ENCODE measurements at places on chromosomes 11 and 22.

DNA sequence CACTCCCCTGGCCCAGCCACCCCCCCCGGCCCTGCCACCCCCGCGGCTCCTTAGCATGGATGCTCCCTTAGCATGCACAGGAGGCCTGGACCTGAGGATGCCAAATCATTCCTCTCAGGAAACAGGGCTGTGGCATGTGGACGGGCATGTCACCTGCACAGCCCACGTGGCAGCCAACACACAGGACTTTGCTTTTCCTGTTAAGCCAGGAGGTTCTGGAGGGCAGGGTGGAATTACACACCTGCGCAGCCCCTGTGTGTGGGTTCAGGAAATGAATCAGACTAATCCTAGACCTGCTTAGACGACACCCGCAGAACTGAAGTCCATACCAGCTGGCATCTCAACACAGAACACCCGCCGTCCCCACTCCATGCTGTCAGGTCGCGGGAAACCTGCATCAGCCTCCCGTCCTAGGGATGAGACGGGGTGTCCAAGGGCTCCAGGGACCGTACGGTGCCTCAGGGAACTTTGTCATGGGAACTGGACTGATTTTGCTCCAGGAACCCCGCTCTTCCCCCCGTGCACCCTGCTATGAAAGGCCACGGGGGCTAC is 10.2 kb downstream of the CERK start:
- no peak for DNase-seq

DNA sequence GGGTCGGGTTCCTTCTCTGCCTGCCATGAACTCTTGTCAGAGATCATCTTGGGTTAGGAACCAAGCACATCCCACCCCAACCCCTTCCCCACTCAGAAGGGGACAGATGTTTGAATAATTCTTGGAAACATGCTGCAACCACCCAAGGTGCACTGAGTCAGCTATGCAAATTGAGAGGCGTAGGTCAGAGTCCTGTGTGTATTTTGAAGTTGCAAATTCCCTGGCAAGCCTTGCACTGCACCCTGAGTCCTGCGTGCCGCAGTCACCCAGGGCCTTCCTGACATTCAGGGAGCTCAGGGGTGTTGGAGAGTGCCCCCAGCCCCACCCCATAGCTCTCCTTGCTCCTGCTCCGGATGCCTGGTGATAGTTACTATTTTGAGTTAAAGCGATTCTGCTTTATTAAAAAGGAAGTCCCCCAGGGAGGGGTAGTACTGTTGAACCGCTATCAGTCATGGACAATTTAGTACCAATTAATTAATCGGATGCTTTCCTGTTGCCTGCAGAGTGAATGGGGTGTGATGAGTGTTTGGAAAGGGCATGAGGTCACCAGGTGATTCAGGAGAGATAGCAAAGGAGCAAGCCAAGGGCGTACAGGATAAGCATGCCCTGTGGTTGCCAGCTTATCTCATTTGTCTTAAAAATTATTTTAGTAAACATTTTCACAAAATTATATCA is 123.7 kb downstream of the GRIK4 start:
- DNase-seq = no peak

DNA sequence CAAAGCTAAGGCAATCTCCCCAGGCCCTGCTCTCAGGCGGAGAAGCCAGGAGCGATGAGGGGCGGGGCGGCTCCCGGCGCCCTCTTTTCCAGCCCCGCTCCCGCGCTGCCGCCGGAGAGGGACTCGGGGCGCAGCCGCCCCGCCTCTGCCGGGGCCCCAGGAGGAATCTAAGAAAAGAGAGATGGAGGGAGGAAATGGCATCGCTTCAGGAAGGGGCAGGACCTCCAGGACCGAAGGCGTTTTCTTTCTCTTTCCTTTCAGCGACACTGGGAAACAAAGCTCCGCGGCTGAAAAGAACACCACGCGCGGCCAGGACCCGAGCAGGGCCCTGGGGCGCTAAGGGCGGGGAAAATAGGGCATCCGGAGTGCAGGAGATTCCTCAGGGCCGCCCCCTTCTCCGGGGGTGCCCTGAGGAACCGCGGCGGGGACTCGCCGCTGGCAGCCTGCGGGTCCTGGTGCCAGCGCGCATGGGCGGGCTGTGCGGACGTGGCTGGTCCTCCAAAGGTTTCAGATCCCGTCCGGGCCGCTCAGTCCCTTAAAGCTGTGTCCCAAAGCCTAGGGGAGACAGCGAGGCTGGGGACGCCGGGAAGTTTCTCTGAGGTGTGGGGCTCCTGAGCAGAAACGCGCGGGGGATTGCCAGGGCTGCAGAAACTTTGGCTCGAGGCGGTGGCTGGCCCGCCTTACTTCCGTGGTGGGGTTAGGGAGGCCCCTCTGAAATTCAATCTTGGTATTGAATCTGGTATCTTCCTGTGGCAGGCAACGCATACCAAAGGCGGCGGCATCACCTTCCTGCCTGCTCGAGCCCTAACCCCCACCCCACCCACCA is 2.8 kb upstream of the BSX start:
- DNase-seq = no peak

DNA sequence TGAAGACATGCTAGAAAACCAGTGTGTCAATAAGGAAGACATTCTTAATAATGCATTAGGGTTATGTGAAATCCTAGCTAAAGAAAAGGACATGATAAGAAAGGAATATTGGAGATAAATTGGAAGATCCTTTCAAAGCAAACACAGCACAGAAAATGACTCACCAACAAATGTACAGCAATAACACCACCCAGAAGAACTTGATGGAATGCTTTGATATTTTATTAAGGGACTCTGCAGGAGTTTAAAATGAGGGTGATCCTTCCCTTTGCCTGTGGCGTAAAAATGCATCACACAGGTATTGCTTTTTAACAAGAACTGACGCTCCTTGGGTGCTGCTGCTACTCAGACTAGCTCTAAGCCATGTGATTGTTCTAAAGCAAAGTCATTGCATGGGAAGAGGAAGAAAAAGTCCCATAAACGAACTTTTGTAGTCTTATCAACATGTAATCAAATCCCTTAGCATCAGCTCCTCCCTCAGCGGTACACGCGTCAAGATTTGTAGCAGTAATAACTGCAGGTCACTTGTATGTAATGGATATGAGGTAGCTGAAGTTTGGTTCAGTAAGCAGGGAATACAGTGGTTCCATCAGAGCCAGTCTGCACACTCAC is 48.4 kb upstream of the EED start:
- DNase-seq = no peak

- no peak for DNase-seq
These were observed 3.5 kb downstream of the CD151 start for GRCh38 chr11:836274-836673.

GRCh38 chr11:10114593-10115404 is 179.2 kb downstream of the SBF2 start:
- DNase-seq = no peak

GRCh38 chr11:85685820-85686459 is at the start of gene CCDC89:
Gene CCDC89, minus strand, starts transcription at chr11:85686195. Its CDS starts 65 bp downstream, at chr11:85686130.
- no peak for DNase-seq

DNA sequence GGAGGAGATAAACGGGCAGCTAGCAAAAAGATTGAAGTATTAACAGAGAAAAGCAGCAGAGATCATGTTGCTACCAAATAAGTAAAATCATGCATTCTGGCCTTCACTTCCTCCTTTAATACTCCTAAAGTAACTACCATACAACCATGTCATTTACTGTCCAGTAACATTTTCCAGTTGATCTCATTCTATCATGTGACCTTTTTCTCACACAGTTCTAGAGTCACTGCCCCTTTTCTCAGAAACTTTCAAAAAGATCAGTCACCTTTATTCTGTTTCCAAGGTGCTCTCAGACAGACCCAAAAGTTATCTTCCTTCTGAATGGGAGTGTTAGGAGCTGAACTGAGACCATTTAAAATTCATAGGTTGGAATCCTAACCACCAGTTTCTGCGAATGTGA is 984.4 kb downstream of the FAM181B start:
- no peak for DNase-seq

- DNase-seq = no peak
These were observed 100.4 kb upstream of the DDI1 start for GRCh38 chr11:103936059-103936458.

DNA sequence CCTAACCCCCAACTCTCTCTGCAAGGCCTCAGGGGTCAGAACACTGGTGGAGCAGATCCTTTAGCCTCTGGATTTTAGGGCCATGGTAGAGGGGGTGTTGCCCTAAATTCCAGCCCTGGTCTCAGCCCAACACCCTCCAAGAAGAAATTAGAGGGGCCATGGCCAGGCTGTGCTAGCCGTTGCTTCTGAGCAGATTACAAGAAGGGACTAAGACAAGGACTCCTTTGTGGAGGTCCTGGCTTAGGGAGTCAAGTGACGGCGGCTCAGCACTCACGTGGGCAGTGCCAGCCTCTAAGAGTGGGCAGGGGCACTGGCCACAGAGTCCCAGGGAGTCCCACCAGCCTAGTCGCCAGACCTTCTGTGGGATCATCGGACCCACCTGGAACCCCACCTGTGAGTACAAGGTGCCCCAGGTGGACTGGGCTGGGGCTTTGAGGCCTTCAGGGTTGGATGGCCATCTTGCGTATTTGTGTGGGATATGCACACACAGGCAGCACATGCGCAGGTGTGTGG is at the start of gene BEST1:
Gene BEST1, plus strand, starts transcription at position 317 of the 513 bp plus-strand sequence. CDS start 1,456 bp downstream, outside the sequence.
- no peak for DNase-seq

DNA sequence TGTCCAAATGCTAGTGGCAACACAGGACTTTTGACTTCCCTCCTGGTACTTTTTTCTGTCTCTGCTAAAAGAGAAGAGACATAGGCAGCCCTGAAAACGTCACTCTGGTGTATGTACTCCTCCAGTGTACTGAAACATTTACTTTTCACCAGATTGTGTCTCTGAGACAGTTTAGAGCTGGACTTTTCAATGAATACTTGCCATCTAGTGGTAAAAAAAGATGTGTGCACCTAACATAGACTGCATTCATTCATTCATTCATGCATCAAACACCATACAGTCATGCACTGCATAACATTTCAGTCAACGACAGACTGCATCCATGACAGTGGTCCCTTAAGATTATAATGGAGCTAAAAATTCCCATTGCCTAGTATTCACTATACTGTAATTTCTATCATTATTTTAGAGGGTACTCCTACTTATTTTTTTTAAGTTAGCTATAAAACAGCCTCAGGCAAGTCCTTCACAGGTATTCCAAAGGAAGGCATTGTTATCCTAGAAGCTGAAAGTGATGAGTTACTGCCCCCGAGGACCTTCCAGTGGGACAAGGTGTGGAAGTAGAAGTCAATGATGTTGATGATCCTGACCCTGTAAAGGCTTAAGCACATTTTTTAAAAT is 186.2 kb downstream of the SPON1 start:
- DNase-seq = no peak

DNA sequence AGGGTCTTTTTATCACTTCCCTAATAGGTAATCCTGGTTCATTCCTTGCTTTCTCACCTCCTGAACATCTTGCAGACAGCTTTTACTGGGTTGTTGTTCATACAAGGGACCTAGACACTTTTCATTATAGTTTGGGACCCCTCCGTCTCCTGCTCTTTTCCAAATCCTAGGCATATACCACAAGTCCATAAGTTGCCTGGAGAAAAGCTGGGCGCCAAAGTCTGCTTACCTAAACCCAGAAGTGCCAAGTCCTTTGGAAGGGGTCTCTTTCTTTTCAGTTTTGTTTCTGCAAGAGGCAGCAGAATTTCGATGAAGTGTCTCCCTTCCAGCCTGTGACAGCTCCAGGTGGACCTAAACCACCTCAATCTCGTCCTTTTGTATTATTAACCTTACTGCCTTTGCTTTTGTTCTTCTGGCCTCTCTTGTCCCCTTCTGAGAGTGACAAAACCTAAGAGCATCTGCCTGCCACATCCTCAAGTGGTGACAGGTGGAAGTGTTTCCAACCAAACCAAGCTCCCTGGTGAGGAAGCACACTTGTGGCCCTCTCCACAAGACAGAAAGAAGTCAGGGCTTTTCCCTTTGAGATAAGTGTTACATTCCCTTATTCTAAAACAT is 19.5 kb upstream of the P2RY6 start:
- no peak for DNase-seq

DNA sequence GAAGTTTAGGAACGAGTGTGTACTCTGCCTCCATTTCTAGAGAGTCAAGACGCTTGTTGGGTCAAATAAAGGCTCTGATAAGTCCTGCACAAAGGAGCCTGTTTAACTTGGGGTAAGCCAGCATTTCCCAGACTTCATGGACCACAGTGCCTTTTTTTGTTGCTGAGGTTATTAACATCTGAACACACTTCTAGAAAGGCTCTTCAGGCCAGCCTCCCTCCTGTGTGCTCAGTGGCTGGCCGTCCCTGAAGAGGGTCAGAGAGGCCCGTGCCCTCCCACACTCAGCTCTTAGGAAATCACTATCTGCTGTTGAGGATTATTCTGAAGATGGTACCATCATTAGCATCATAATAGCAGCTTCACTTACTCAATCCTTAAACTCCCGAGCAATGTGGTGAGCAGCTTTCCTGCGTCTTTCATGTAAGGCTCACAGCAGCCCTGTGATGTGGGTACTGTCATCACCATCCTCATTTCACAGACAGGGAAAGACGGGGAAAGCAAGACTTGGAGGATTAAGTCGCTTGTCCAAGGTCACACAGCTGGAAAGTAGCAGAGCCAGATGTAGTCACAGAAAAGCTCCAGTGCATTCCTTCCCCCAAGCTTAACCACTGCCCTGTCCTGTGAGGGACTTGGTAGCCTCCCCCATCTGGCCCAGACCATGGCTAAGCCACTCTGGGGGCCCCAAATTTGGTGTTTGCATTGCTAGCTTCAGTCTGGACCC is 71.3 kb downstream of the TSPAN18 start:
- DNase-seq = no peak

GRCh38 chr11:7348432-7349304 is 97.0 kb downstream of the SYT9 start:
- no peak for DNase-seq

- no peak for DNase-seq
These were observed 129.7 kb downstream of the ARHGAP42 start for GRCh38 chr11:100816823-100817222.

DNA sequence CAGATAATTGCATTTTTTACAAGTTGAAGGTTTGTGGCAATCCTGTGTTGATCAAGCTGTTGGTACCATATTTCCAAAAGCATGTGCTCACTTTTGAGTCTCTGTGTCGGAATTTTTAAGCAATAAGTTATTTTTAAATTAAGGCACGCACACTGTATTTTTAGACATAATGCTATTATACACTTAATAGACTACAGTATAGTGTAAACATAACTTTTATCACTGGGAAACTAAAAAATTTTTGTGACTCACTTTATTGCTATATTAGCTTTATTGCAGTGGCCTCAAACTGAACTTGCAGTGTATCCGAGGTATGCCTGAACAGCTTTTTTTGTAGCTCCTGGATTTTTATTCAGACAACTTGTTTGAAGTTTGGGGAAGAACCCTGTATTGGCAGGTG is 31.3 kb upstream of the RRM1 start:
- no peak for DNase-seq

GRCh38 chr11:5224538-5225479 is 2.1 kb downstream of the HBB start:
- no peak for DNase-seq

GRCh38 chr11:93251922-93252321 is 54.1 kb upstream of the SLC36A4 start:
- DNase-seq = no peak

GRCh38 chr11:113351068-113351450 is 36.5 kb upstream of the ANKK1 start:
- DNase-seq = no peak

- DNase-seq = no peak
These were observed 192.3 kb downstream of the KIRREL3 start for GRCh38 chr11:126808296-126808695.

Measured in activated naive CD4-positive, alpha-beta T cell treated with anti-CD3 and anti-CD28 coated beads, Interleukin-2, amount 50 U/mL, for 72 hours (primary cell).